ENCODE measurements at places on chromosomes 11 and 22. TPM values are rescaled to one million over a fixed set of nuclear protein-coding genes. Genes with fewer than 3 reads are reported as not detected.

- DNase-seq, result peak; percentile 68
Observed at GRCh38 chr11:10208131-10208575, 85.9 kb downstream of the SBF2 start.

- no peak for DNase-seq
Observed at GRCh38 chr11:47979378-47980087, 826 bp upstream of the PTPRJ start.

GRCh38 chr11:108734956-108735559 is 70.2 kb downstream of the DDX10 start:
- DNase-seq, result peak; percentile 62

- DNase-seq, result no peak
Observed at GRCh38 chr11:79697905-79698304, 257.1 kb upstream of the TENM4 start.

Gene PDE2A
- 0.33 TPM for total RNA-seq
